ENCODE measurements at places on chromosomes 6 and 20.

- DNase-seq, result no peak
Measured at GRCh38 chr6:30066082-30066481, 916 bp upstream of the PPP1R11 start.

DNA sequence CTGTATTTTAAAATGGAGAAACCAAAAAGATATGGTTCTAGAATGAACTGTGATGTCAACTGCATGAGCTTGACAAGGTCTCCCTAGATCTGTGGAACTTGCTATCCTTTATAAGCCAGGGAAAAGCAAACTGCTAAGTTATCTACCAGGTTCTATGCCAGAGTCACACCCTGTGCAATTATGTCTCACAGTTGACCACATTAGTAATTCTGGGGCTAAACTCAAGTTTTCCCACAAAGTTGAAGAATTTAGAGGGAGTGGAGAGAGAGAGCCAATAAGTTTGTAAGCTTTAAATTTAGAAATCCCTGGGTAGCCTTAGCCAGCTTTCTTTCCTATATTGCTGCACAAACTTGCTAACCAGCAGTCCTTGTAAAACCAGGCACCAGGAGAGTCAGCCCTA, 407.0 kb upstream of the SASH1 start:
- no peak for DNase-seq

DNA sequence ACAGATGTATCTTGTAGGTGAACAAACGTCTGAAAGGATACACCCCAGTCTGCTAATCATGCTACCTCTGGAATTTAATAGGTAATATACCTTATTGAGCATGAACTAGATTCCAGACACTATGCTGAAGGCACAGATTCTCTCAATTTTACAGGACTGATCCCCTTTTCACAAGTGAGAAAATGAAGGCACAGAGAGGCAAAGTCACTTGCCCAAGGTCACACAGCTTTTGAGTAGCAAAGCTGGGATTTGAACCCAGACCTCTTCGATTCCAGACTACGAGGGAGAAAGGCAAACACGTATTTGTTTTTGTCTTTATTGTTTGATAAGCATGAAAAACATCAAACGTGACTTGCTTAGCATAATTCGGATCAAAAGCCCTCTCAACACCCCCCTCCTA, 34.4 kb upstream of the PMEPA1 start:
- DNase-seq, result no peak

DNA sequence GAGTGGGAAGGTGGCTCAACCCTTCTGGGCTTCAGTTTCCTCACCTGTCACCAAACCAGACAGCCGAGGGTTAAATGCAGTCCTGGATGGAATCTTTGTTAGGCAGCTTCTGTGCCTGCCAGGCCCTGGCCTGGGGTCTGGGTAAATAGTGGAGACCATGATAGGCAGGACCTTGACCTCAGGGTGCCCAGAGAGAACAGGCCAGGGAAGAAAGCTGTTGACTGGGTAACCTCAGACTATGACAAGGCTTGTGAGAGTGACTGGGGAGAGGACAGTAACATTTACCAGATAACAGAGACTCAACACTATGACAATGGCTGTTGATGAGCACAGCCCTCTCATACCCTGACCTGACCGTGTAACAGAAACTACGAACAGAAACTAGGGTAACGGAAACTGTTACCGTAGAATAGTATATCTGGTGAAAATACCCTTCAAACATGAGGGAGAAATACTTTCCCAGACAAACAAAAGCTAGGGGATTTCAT, 218.3 kb downstream of the PREX1 start:
- DNase-seq, result no peak

DNA sequence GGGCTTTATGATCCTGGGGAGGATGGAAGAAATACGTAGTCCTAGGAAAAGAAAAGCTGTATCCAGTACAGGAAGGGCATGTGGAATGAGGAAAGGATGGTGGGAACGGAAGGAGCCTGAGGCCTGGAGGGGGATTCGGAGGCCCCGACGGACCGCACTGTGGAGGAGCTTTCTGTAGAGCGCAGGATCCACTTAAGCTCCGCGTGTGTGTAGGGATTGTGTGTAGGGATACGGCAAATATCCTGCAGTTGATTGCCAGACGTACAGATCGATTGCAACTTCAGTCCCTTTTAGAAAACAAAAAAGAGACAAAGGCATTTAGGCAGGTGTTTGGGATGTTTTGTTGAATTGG, 32.6 kb upstream of the JAG1 start:
- DNase-seq, result no peak

DNA sequence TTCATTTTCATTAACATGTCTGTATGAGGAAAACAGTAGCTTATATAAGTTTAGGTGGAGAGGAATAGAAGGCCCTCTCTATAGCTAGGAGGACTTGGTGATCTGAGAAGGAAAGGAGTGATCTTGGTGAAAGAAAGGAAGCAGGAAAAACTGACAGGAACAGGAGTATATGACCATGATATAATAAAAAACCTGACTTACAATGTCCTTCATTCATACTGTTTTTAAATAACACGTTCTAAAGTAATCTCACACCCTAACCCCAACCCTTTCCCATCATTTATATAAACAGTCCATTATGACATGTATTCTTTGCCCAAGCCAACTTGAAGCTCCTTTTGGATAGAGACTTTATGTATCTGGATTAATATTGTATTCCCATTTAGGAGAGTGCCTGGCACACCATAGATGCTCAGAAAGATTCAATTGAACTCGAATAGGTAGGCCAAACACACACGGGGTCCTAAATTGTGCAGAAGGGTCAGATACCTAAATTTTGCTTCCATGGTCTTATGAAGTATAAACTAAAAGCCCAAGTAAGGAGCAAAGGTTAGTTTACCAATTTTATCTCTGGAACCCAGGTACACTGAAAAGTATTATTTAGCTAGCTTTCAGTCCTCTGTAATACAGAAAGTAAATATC, 75.9 kb downstream of the OR2B2 start:
- no peak for DNase-seq

- no peak for DNase-seq
Measured at GRCh38 chr20:35515949-35516645, 13.4 kb downstream of the C20orf173 start.

DNA sequence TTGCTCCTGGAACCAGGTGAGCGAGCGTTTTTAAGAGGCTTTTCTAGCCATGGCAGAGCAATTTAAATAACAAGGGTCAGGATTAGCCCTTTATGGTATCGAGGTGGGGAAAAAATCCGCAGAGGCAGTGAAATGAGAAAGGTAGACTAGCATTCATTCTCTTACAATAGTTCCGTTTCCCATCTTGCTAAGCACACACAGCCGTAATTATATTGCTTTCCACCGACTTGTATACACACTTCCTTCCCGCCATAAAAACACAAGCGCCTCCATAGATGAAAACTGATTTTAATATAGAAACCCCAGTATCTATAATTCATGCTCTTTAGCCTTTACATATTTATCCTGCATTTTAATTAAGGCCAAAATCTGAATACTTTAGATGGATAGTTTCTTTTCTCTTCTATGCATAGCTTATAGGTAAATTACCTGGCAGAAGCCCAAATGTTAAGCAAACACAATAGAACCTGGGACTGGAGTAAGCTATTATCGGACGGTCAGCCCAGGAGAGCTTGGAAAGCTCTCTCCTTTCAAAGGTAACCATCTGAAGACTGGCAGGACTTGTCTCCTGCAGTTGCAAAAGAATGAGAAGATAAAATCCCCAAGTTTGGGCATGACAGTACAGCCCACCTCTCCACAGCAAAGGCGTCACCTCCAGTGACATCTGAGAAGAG, 90.9 kb upstream of the MC3R start:
- no peak for DNase-seq

GRCh38 chr20:52619101-52619500, 353.1 kb upstream of the TSHZ2 start:
- no peak for DNase-seq

Measured in right lobe of liver (tissue), 6 donors.